ENCODE measurements at places on chromosomes 6 and 20.

DNA sequence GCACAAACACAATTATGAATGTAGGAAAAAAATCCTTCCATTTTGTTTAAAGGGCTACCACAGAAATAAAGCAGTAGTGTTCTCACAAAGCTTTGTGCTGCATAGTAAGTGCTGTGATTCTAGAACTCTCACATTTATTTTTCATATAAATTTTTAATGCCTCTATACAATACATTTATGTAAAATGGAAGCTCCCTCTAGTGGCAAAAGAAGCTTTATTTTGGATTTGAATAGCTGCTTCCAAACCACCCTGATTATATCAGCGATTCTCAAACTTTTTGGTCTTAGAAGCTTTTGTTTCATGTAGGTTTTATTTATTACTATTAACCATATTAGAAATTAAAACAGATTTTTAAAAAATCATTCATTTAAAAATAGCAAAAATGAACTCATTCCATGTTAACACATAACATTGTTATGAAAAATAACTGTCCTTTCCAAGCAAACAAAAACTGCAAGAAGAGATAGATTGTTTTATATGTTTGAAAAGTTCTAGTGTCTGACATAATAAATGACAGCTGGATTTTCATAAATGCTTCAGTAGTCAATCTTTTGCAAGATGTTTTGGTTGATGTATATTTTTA is 38.4 kb downstream of the HS3ST5 start:
- DNase-seq = no peak

GRCh38 chr6:5540370-5540769 is 279.1 kb downstream of the FARS2 start:
- no peak for DNase-seq

DNA sequence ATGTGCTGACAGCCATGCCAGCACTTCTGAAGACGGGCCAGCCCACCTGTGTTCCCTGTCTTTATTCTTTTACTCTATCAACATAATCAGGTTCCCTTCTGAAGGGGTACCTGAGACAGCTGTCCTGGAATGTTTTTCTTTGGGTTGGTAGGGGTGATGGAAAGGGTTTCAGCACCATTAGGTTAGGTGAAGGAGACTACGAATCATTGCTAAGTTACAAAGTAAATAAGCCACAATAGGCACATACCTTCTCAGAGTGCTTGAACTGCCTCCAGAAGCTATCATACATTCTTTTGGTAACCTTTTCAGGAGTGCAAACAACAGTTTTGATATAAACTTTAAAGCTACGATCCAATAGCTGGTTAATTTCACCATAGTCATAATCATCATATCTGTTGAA is 106.3 kb downstream of the SESN1 start:
- DNase-seq = no peak

DNA sequence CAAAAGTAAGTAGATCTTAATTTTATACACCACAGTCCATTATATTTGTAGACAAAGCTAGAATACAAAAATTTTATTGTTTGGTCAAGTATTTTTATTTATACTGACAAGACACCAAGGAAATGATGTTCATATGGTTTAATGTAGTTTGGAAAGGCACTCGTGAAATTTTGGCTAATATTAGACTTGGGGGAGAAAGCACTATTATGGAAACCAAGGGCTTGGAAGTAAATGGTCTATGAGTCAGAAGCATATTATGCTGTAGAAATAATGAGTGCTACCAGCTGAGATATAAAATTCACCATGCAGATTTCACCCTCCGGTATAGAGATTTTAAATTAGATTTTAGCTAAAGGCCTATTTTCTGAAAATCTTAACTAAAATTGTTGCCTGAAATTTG is 233.6 kb downstream of the KCNQ5 start:
- no peak for DNase-seq

GRCh38 chr6:109252261-109253041 is 129.8 kb downstream of the CD164 start:
- DNase-seq = no peak

DNA sequence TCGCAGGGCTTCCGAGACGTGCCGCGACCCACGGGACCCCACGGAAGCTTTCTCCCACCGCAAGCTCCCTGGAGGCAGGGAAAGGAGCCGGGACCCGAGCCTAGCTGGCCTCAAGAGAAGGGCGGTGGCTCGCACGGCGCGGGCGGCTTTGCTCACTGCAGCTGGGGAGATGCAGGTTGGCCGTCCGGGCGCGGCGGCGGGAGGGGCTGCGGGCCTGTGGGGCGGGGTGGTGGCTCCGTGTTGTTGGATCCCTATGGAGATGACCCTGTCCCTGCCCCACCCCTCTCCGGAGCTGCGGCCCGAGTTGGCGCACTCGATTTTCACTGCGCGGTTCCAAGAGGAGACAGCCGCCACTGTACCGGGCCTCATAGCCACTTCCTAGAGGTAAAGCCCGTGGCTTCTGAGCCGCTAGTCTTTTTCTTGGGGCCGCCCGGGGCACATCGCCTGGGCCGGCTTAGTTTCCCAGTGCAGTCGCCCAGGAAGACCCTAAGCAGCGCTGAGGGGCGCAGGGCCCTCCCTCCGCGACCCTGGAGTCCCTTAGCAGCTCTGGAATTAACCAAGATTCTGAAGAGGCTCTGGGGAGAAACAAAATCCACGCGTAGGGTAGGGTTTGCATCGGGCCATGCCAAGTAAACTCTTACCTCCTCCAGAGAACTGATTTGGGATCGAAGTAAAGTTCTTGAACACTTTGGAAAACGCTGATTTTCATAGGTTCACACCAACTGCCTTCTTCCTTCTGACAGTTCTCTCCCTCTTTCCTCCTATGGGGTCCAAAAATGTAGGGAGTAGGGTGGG is at the start of gene ECT2L:
Gene ECT2L, plus strand, starts transcription at position 279 of the 795 bp plus-strand sequence. CDS start 17,188 bp downstream, outside the sequence.
- no peak for DNase-seq

- DNase-seq = no peak
Measured at GRCh38 chr6:23414051-23414445, 712.0 kb upstream of the NRSN1 start.

- DNase-seq = no peak
Measured at GRCh38 chr20:55582498-55582897, 422.8 kb downstream of the CBLN4 start.

DNA sequence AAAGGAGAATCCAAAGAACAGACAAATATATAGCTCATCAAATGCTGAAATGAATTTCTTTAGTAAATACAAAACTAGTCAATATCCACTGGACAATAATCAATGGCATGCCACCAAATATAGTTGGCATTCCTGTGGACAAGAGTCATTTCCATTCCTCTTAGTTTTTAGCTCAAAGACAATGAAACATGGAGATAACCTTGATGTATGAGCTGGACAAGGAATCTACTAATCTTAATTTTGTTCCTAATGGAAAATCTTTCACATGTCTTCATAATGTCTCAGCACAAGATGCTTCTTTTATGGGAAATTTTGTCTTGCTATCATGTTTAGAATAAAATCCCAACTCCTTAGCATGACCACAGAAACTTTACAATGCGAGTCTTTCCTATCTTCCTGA is 87.8 kb downstream of the PFDN4 start:
- no peak for DNase-seq

GRCh38 chr6:35363293-35363750 is 21.0 kb downstream of the PPARD start:
- DNase-seq = no peak
